LNCaP clone FGC (cell line): ENCODE measurements at places on chromosomes 5 and 9.

- DNase-seq, result no peak
Observed at GRCh38 chr5:84597904-84598303, 213.2 kb upstream of the EDIL3 start.

- DNase-seq, result no peak
Observed at GRCh38 chr5:76794871-76795270, 24.0 kb upstream of the F2RL1 start.

GRCh38 chr5:124252191-124252638 is 494.2 kb downstream of the ZNF608 start:
- DNase-seq, result no peak

DNA sequence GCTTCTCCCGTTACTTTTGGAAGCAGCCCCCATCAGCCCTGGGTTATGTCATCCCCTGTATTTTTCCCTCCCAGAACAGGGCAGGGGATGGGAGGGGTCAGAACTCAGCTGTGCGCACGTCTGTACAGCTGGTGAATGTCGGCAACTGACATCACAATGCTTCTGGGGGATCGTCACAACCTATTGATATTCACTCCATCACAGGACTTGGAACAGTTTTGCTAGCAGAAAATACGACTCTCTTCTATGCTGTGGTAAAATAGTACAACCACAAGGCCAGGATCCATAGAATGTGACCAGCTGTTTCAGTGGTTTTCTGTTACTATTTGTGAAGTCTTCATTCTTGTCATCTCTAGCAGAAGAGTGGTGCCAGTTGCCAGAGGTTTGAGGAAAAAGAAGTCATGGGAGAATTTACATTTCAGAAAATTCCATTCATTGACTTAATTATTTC is 77.1 kb upstream of the KLF4 start:
- no peak for DNase-seq

DNA sequence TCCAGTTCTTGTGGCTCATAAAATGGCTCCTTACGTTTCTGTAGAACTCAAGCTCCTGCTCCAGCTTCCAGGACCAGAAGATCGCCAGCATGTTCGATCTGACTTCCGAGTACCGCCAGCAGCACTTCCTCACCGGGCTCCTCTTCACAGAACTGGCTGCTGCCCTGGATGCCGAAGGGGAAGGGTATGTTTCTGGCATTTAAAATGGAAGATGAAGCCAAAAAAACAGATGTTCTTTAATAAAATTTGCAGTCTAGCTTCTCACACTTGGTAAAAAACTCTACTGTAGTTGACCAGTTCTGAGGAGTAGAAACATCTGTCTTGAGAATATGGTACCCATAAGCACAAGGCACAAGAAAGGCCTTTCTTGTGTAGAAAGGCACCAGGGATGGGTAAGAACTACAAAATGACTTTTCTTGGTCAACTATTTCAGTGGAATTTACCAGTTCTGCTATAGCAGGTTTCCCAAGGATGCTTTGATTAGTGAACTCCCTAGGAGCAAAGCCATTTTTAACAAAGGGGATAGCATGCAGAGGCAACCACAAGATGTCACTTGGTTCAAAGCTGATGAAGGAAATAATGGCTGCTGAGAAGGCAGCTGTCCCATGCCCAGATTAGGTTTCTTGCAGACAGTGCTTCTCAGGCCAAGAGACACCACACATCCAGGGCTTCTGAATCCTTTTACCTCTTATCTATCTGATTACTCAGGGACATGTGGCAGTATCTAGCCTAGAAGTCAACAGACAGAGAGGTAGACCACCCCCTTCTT is 192.4 kb downstream of the DOCK8 start:
- DNase-seq, result no peak

GRCh38 chr5:152405145-152405544 is at the start of gene NMUR2:
Gene NMUR2 (minus strand): TSS chr5:152405279. CDS start chr5:152405113, 166 bp downstream.
- DNase-seq, result no peak

DNA sequence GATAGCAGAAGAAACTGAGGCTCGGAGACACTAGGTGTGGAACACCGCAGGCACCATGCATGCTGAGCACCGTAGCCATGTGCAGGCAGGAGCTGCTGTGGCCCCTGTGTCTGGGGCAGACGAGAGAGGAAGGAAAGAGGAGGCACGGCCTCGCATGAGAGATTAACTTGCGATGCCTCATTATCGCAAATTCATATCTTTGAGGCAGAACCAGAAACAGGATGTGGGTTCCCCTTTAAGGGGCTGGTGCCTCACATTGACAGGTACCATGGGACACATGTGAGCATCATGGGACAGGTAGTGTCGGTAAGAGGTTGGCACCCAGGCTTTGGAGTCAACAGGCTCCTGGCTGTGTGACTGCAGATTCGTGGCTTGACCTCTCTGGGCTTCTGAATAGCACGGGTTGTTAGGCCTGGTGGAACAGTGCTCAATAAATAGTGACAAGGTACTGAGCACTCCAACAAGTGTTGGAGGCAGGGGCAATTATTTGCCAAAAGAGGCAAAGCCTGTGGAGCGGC is 40.8 kb downstream of the NAIF1 start:
- no peak for DNase-seq

- DNase-seq, result no peak
Observed at GRCh38 chr9:32681751-32682150, 46.3 kb upstream of the TAF1L start.

DNA sequence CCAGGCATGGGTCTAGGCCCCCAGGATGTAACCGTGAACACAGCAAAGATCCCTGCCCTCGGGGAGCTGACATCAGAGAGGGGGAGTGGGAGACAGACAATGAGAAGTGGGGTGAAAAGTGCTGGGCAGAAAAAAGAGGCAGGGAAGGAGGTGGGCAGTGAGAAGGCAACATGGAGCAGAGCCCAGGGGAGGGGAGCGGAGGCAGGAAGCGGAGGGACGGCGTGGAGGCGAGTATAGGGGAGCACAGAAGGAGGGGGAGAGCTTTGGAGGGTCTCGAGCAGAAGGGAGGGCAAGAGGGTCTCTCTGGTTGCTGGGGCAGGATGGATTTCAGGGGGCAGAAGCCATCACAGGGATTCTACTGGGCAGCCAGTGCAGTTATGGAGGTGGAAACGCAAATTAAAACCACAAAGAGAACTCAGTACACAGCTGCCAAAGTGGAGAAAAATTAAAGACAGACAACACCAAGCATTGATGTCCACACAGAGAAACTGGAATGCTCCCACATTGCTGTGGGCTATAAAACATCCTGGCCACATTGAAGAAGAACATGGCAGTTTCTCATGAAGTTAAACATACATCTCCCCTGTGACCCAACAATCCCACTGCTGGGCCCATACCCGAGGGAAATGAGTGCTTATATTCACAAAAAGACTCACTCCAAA is 21.1 kb upstream of the LAMC3 start:
- DNase-seq, result no peak

- DNase-seq, result no peak
Observed at GRCh38 chr5:37533851-37534250, 154.7 kb downstream of the WDR70 start.

GRCh38 chr9:124793015-124793541 is 16.1 kb downstream of the OLFML2A start:
- no peak for DNase-seq

DNA sequence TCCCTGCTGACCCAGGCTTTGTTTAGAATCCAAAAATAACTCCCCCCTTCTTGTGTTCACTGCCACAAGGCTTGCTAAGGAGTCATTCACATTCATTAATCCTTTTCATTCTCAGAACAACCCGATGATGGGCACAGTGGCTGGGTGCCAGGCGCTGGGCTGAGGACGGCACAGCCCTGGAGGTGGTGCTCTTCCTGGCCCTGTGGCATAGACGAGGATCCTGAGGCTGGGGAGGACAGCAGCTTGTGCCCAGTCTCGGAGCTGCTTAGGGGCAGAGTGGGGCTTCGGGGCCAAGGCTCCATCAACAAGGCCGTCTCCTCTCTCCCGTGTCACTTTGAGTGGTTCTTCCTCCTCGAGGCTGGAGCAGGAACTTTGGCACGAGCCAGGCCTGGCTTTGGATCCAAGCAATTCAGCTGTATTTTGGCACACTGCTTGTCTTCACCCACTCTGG is 166.7 kb downstream of the TTLL11 start:
- no peak for DNase-seq

DNA sequence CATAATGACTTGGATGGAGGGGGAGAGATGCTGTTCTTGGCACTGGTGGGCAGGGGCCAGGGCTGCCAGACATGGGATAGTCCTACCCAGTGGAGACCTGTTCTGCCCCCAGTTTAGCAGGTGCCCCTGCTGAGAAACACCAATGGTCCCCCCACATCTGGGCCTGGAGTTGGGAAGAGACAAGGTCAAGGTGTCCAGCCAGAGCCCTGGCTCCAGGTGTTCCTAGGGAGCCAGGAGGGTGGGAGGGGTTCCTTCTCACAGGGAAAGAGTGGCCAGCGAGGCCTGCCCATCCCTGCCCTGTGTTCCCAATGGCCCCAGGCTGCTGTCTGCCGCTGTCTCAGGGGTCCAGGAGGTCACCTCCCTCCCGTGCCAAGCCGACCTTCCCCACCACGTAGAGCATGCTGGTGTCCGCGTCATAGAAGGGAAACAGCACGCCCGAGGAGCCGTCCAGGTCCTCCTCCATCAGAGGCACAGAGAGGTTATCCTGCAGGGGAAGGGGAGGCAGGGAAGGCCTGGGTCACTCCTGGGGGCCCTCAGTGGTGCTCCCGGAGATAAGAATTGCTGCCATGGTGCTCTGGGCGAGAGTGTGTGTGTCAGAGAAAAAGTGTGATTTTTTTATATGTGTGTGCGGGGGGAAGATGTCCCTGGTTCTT is 11.7 kb upstream of the TRIM14 start:
- DNase-seq, result no peak

- DNase-seq, result no peak
Observed at GRCh38 chr5:145598184-145598583, 237.0 kb downstream of the PRELID2 start.

DNA sequence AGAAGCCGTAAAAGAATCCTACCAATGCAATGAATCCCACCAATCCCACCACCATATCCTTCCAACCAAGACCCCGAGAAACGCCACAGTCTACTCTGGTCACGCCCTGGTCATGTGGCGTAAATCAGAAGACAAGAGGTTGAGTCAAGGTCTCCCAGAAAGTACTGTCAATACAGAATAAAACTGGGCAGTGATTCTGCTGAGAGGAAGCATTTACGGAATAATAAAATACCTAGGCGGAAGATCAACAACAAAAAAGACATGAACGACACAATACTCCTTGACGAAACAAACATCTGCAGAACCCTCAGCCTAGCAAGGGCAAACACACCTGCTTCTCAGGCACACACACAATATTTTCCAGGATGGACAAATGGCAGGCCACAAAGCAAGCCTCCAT is 62.8 kb downstream of the GOLM1 start:
- peak; percentile 36 for DNase-seq

GRCh38 chr5:77987331-77987730 is 211.2 kb upstream of the TBCA start:
- DNase-seq, result no peak

- DNase-seq, result no peak
Observed at GRCh38 chr9:2691626-2692025, 25.7 kb upstream of the KCNV2 start.

DNA sequence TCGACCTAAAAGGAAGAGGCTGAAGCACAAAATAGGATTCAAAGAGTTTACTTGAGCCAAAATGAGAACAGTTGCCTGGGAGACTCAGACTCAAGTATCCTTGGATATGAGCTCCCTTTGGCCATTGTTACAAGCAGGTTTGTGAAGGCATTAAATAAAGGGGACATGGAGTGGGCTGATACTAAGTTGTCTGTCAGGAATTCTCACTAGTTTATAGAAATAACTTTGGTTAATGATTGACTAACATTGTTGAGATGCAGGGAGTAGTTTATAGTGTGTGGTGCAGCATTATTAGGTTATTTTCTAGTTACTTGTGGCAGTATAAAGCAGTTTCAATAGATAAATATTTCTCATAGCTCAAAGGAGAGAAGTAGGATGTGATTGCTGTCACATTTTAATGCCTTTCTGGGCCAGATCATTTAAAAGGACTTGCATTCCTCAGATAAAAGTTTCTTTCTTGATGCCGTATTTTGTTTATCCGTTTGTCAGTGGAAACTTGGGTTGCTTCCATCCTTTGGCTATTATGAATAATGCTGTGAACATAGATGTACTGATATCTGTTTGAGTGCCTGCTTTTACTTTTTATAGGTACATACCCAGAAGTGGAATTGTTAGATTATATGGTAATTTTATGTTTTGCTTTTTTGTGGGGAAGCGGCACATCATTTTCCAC is 9.1 kb downstream of the AP3S1 start:
- DNase-seq, result peak; percentile 19
